Stromal cell of bone marrow (primary cell): ENCODE measurements at places on chromosomes 4 and X.

DNA sequence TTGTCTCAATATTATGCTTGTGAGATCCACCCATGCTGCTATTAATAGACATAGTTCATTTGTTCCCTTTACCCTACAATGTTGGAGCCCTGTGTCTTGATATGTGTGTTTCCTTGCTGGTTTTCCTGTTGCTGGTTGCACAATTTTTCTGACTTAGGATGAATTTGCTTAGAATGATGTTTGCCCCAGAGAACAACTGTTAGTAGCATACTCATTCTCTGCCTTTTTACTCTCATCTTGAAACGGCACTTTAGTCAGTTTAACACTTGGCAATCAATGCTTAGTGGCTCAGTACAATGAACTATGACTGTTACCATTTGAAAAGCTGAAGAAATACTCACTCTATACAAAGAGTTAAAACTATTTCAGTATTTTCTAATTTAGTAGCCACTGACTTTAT lies 158.8 kb upstream of the NDST4 start:
- DNase-seq, result no peak

DNA sequence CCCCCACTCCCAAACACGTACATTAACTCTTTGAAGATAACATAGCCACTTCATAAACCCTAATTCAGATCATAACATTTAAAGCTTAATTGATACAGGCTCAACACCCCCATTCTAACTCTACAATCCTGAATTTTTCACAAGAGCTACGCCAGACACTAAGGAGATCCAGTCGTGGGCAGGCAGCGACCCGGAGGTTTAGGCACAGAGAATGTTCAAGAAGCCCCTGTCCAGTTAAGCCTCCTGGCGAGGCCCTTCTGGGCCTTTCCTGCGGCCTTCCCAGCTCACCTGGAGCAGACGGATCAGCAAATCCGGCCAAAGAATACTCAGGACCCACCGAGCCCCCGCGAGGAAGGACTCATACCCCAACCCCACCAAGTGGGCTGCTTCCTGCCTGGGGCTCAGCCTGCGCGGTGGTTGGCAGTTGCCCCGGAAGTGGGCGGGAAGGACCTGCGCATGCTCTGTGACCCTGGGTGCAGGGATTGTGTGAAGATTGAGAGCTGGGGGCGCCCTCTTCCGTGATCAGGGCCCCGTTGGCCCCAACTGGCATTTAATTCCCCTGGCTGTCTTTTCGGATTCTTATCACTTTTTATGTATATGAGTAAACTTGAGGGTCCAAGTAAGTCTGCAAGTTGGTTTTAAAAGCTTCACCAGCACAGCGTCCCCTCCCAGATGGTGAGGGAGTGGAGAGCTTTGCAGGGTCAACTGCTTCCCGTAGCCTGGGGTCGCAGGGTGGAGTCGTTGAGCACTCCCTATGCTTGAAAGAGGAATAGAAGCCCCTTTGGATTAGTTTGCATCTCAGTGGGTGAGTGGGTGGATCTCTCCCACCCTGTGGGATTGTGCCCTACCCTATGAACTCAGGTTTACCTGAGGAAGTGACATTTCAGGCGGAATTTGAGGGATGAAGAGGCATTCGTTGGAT lies at the start of gene TRIM61:
Gene TRIM61 (minus strand): TSS at position 415 of the 922 bp plus-strand sequence. CDS start 7,655 bp downstream, outside the sequence.
- DNase-seq, result peak; percentile 19

DNA sequence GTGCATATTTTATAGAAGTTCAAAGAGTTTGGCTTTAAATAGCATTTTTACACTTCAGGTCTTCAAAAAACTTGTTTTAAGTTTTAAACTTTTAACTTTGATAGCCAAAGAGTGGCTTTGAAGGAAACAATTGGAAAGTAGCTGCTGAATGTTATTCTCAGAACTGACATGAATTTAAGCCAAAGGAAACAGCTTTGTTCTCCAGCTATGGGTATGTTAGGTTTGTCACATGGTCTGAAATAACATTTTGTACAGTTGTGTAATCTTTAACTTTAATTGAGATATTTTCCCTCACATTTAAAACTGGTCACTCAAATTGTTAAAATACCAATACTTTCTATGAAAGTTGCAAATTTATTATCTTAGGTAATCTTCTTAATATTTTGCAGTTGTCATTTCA lies 564.7 kb downstream of the IL15 start:
- peak; percentile 16 for DNase-seq

DNA sequence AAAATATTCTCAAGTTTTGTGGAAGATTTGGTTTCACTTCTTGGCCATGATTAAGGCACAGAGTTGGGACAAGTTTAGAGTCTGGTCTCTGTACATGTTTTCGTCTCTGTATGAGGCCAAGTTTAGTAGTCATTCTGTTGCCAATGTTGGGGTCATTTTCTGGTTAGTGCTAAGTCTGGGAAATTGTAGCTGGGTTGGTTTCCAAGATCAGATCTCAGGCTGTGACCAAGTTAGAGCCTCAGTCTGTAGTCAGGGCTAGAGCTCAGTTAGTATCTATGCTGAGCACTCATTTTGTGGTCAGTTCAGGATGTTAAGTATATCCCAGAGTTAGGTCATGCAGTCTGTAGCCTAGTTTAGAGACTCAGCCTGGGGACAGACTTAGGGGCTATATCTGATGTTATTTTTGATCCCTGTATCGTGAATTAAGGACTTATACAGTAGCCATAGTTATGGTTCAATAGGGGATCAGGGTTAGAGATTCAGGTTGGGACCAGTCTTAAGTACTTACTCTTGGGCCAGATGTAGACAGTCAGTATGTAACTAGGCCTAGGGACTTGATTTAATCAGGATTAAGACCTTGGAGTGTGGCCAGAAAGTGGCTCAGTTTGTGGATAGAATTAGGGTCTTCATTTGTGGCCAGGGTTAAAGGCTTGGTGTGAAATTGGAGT lies 6.6 kb upstream of the ENOX2 start:
- peak; percentile 56 for DNase-seq

GRCh38 chr4:88659055-88659889 lies 38.4 kb downstream of the NAP1L5 start:
- peak; percentile 61 for DNase-seq

DNA sequence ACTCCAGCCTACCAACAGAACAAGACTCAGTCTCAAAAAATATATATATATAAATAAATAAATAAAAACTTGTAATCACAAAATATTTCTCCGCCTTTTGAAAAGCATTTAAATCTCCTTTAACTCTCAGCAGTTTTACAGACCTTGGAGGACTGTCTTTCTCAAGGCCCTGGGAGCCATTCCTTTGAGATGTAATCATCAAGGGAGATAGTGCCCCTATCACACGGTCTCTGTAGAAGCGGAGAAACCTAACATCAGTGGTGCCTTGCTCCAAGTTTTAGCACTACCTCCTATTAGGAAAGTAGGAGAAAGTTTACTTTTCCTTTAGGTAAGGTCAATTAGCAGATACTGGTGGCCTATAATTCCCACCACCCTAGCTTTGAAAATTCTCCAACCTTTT lies 58.5 kb downstream of the ANTXR2 start:
- DNase-seq, result no peak

DNA sequence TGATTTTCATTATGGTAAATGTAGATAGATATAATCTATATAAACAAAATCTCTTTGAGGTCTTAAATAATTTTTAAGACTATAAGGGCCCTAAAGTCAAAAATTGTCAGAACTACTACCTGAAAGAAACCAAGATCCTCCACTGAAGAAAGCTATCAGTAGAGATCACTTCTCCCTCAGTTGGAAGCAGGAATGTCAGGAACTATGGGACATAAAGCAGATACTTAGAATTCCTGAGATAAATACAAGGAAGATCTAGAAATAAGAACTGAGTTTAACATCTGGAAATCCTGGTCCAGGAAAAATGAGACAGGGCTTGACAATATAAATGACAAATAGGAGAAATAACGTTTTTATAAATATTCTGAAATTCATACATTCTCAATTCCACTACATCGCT lies 97.2 kb downstream of the ADAMTS3 start:
- DNase-seq, result no peak

- peak; percentile 5 for DNase-seq
Measured at GRCh38 chrX:54807524-54808108, at the start of gene MAGED2. TSS of gene MAGED2 (plus strand) at chrX:54807745. CDS start at chrX:54809332, 1,587 bp downstream.

DNA sequence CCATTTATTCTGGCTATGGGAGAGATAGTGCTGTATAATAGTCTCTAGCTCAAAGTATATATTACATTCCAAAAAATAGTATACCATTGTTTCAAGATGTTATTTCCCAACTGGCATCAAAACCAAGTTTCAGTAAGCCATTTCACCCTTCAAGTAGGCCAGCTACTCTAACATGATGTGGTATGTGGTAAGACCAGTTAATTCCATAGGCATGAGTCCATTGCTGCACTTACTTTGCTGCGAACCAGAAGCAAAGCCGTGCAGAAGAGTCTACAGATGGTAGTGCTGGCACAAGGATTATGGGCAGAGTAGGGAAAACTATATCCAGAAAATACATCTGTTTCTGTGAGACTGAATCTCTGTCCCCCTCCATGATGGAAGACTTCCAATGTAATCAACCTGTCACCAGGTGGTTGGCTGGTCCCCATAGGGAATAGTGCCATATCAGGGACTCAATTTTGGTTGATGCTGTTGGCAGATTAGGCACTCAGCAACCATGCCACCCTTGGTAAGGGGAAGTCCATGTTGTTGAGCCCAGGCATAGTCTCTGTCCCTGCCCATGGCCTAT lies 49.8 kb upstream of the HSD17B10 start:
- DNase-seq, result peak; percentile 25

DNA sequence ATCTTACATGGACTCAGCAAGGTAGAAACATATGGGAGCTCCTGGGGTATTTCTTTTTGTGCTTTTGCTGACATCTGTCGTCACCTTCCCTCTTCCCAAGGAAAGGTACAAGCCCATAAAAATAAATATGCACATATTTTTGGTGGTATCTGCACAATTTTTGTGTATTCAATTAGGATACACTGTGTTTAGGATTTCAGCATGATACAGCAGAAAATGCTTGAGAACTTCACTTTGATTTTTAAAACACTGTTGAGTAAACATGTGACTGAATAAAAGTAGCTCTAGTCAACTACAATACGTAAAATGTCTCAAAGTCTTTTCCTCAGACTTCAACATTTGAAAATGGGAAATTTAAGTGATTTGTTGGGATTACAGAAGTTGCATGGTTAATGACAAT lies 99.4 kb upstream of the SPANXC start:
- no peak for DNase-seq

DNA sequence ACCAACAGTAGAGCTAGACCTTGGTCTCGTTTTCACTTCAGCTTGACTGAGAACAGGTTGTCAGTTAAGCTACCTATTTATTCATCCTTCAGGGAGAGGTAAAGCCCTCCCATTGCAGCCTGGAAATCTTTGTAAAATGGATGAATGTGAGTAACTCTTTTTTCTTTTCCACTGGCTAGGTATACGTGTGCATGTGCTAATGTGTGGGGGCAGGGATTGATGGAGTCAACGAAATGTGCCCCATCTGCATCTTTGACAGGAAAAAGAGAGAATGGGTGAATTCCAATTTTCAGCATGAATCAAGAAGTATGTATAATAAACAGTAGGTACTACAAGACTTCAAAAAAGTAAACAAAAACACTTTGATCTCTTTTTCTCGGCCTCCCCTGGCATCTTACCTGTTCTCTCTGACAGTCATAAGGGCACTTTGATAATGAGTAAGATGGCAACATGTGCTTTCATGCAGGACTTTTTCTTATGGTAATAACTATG lies at the start of gene IL21:
Gene IL21 (minus strand): TSS at position 51 of the 492 bp plus-strand sequence. CDS start 55 bp downstream, outside the sequence.
- no peak for DNase-seq

DNA sequence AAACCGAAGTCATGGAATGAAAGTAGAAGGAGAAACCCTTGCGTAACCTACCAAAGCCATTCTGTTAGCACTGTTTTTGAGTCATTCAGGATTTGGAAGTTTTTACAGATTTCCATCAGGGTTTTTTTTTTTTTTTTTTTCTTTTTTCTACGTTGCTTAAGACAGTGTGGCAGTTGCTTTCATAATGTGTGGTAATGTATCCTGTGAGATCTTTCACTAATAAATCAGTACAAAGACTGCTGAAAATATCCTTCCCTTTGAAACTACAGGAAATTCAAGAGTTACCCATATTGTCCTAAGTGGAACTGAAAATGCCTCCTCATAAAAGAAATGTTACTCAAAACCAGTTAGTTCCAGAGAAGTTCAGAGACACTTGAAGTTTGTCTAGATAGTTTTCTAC lies 137.8 kb downstream of the RAPGEF2 start:
- DNase-seq, result peak; percentile 57

- DNase-seq, result no peak
Measured at GRCh38 chr4:68734095-68734494, 63.6 kb upstream of the UGT2B15 start.

DNA sequence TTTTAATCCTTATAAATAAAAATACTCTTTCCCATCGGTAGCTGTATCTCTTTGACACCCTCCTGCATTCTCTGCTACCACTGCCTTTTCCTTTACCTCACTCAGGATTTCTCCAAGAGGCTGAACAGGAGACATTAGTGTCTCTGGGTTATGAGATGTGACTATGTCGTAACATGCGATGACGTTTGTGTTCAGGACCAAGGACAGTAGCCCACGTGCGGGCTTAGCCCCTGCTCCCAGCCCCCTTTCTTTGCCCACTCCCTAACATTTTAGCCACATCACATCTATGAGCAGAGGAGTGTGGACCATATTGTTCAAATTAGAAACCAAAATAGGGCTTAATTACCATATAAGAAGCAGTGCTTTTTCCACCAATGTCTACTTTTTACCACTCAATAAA lies 369.3 kb downstream of the FBXW7 start:
- no peak for DNase-seq

- no peak for DNase-seq
Measured at GRCh38 chr4:152981842-152982241, 45.7 kb downstream of the FHDC1 start.

DNA sequence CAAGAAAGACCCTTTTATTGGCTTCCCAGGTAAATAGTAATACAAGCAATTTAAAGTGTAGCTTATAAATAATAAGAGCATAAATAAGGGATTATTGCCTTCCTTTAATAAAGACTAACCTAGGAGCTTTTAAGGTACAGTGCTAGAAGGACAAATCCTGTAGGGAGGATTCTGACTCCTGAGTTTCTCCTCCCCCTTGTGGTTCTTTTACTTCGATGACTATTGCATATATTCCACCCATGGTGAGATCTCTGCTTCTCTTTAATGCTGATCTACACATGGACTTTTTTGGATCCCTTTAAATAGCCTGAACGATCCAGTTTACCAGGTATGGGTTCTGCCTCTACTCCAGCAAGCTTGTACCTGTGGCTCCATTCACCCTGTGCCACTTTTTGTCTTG lies 2.5 kb downstream of the GALNT7 start:
- DNase-seq, result no peak

GRCh38 chr4:25925486-25926201 lies 11.6 kb downstream of the SMIM20 start:
- no peak for DNase-seq

- no peak for DNase-seq
Measured at GRCh38 chrX:9988762-9989161, 21.6 kb downstream of the CLDN34 start.

DNA sequence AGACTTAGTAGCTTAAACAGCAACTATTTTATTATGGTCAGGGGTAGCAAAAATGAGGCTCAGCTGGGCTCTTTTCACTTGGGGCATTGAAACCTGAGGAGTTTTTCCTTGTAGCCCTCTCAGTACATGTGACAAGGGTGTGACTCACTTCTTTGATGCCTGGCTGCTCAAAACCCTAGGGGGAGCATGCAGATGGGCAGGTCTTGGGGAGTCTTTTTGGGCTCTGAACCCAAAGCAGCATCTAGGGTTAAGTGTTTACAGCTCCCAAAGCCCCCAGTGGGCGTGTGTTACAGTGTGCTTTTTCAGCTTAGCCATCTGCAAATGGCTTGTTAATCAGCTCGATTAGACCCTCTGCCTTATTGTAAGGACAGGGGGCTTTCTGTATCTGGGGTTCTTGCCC lies 1752.7 kb downstream of the PCDH7 start:
- no peak for DNase-seq

GRCh38 chrX:13664020-13664419 lies 11.1 kb downstream of the TCEANC start:
- no peak for DNase-seq
